Activated CD4-positive, alpha-beta T cell treated with anti-CD3 and anti-CD28 coated beads, Interleukin-2, amount 50 U/mL, for 24 hours (primary cell): ENCODE measurements at places on chromosomes 5 and 9.

- no peak for DNase-seq
Observed at GRCh38 chr9:114007991-114008666, 70.0 kb downstream of the AMBP start.

DNA sequence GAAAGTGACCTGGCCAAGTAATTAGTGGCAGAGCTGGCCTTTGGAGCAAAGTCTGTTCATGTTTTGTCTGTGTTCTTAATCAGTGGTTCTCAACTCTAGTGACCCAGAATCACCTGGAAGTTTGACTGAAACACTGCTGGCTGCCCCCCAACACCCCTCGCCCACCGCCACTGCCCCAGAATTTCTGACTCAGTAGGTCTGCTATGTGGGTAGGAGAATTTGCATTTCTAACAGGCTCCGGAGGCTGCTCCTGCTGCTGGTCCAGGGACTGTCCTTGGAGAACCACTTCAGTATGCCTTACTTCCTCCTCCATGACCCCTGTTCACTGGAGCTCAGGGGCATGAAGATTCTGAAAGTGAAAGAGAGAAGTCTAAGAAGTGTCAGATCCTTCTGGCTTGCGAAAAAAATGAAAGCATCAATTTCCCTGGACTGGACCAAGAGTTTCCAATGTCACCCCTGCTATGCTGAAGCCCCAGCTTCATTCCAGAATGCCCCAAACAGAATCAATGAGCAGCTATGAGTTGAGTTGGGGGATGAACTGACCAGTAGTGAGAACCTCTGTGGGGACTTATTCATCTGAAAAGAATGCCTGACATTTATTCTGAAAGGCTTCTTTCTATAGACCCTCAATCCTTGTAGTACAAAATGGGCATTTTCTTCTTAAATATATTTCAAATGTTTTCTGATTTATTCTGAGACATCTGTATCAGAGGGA, 20.8 kb upstream of the COL15A1 start:
- no peak for DNase-seq

- no peak for DNase-seq
Observed at GRCh38 chr9:68775003-68775730, 70.1 kb downstream of the PIP5K1B start.

GRCh38 chr5:126752081-126752785, 24.7 kb upstream of the LMNB1 start:
- no peak for DNase-seq

GRCh38 chr5:93430118-93430517, 150.9 kb downstream of the NR2F1-AS1 start:
- DNase-seq, result no peak

DNA sequence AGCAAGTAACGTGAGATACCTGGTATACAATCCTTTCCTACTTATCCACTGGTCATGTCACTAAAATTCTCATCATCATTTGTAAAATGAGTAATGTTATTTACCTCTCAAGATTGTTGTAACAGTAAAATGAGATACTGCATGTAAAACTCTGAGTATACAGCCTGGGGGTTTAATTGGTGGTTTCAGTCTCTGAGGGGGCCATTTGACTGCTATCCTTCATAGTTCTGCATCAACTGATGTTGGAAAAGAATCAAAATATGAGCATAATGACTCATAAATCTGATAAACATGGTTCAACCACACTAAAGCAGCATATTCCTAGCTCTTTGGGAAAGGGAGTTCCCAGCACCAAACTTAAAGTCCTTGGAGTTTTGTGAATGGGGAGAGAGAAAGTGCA, 181.0 kb upstream of the GHR start:
- DNase-seq, result no peak

GRCh38 chr9:134260801-134261200, 65.5 kb upstream of the RXRA start:
- no peak for DNase-seq

DNA sequence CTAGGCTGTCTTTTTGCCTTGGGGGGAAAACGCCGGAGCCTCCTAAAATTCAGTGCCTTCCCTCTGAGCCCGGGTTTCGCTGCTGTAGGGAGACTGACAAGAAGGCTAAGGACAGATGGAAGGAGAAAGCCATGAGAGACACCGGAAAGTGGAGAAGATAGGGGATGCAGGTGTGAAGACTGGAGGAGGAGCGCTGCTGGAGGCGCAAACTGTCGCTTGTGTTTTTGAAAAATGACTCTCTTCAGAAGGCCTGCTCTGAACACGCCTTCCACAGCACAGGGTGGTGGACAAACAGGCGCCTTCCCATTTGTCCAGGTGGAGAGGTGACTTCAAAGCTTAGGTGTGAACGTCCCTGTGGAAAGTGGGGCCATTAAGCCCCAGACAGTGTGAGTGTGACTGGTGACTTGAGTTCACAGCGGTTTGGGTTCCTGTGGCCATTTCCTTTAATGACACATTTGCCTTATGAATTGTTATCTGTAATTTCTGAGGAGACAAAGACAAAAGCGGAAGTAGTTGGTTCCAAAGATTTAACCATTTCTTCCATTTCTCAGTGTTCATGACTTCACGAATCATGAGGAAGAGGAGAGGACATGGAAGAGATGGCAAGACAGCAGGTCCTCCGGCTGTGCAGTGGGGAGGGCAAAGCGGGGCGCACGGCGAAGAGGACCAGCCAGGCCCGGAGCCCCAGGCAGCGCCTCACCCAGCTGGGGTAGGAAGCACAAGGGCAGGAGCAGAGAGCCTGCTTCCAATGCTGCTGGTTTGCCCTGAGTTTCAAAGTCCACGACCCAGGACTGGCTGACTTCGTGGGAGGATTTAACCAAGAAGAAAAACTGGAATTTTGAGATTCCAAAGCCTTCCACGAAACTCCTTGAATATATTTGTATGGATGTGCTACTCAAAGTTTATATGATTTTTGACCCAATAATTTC, 27.8 kb upstream of the SEMA4D start:
- DNase-seq, result no peak

GRCh38 chr5:127832067-127832466, 128.9 kb downstream of the CCDC192 start:
- no peak for DNase-seq

DNA sequence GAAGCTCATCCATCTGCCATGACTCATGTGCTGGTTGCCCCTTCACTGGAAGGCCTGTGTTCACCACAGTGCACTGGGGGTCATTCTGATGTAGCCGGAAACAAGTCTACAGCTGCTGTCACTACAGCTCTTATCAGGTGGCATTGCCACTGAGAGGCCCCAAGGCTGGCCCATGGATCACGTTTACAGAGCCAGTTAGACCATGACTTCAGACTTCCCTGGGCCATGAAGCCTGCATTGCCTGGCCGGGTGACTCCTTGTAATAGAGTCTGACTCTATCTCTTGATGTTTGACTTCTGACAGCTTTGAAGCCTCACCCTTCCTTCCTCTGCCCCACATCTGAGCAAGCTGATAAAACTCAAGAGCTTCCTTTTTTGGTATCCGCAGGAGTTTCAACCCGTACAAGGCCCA, 473.5 kb upstream of the DAP start:
- DNase-seq, result no peak

DNA sequence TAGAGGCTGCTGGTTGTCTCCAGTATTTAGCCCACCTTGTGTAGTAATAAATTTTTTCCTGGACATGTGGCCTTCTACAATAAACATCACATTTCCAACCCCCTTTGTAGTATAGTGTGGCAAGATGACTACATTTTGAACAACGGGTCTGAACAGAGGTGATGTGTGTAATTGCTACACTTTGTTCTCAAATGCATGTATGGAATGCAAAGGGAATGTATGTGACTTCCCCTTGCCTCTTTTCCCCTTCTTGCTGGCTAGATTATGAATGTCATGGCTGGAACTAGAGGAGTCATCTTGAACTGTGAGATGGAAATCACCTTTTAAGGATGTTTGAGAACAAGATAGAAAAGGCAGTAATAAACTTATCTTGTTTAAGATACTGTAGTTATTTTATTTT, 54.5 kb downstream of the PRR16 start:
- DNase-seq, result no peak

GRCh38 chr9:76617497-76618175, 146.6 kb upstream of the PCA3 start:
- DNase-seq, result no peak

GRCh38 chr9:78899006-78899405, 602.1 kb downstream of the PSAT1 start:
- no peak for DNase-seq

- DNase-seq, result no peak
Observed at GRCh38 chr9:92474587-92474986, 7.7 kb downstream of the ASPN start.

- DNase-seq, result no peak
Observed at GRCh38 chr9:95249986-95250385, 67.5 kb downstream of the FANCC start.

GRCh38 chr5:39461007-39461682, 36.4 kb upstream of the DAB2 start:
- DNase-seq, result no peak

DNA sequence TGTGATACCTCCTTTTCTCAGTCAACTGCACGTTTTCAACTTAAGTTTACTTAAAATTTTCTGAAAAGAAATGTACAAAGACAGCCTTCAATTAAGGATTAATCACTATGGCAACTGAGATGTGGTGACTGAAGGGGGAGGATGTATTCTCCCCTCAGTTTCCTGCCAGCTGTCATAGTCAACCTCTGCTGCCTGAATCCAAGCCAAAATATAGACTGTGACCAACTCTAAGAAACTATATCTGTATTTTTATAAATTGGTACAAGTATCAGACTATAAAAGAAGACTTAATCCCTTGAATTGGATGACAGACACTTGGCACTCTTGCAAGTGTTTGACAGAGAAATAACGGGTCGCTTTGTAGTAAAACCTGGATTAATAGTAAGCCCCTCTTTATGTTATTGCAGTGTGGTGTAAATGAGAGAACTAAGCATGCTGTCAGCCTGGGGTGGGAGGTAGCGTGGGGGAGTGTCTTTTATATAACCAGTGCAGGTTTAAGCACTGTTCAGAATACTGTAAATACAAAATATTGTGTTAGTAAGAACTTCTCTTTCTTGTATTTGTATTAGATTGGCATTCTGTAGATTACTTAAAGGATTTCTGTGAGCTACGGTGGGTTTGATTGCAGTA, 106.4 kb downstream of the ERCC6L2 start:
- DNase-seq, result no peak

GRCh38 chr5:151405334-151406160, 41.9 kb upstream of the SLC36A1 start:
- no peak for DNase-seq

DNA sequence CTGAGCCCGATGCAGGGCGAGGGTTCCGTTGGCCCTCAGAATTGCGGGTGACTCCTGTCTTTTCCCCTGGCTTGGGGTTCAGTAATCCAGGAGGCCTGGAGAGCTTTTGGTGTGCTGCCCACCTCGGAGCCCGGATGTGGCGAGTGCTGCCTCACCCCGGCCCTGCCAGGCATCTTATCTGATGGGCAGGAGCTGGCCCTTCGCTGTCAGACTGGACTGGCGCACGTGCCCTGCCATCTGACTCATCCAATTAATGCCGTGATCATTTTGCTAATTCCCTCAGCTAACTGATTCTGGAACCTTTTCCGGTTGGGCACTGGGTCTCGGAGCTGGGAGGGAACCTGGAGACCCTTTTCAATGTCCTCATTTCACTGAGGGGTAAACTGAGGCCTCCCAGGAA, 34.6 kb downstream of the RXRA start:
- no peak for DNase-seq

DNA sequence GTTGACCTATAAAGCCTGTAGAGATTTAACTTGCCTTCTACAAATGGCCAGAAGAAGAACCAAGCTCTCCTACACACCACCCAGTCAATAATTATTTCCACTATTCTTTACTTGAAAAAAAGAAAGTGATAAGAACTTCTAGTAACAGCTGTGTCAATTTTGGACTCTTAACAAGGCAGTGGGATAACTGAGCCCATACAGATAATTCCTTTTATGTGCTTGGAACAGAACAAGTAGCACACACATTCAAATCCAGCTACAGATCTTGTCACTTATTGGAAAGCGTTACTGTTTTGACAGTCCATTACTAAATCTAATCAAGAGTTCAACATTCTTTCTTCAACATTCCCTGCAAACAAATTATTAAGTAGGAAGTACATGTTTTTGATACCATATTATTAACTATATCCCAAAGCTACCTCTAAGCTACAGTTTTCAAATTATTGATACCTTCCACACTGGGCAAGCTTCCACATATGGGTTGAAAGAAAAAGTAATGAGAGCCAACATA, 6.3 kb downstream of the PTGER4 start:
- DNase-seq, result no peak

GRCh38 chr9:130536701-130537107, 42.7 kb upstream of the FUBP3 start:
- DNase-seq, result no peak

DNA sequence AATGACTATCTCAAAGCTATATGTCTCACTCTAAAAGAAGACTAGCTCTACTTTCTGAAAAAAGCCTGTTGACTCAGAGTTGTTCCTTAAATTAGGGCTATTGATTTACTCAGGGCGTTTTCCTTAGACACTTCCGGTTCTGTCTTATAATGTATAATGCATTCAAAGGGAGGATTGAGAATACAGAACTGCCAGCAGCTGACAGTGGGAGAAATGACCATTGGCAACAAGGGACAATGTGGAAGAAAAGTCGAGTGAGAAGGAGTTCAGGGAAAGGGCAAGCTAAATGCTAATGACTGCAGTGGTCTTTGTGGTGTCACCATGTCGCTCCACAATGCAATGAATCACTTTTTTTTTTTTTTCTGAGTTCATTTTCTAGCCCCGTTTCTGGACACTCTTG, 65.7 kb upstream of the ANKH start:
- DNase-seq, result no peak

- DNase-seq, result no peak
Observed at GRCh38 chr5:133265257-133265656, 213.4 kb downstream of the HSPA4 start.

DNA sequence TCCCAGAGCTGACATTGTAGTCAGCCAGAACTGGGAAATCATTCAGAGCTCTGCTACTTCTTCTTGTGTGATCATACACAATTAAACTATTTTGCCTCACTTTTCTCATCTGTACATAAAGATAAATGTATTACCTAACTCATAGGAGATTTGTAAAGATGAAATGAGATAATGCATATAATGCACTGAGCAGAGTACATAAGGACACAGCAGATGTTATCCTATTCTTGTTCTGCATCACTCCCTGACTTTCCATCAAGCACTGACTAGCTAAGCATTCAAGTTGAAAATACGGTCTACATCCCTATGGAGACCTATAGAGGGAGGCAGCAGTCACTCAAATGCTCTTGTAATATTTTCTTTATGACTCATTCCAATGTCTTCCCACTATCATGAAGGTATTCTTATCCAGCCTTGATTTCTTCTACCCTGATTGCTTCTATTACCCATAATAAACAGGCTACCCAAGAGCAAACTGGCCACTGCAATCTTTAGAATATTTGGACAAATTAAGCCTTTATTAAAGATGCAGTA, 16.3 kb upstream of the PRR16 start:
- DNase-seq, result no peak

GRCh38 chr5:151222790-151223446, 974 bp downstream of the CCDC69 start:
- DNase-seq, result no peak
